ENCODE measurements at places on chromosomes 5 and 9.

- no peak for DNase-seq
Measured at GRCh38 chr5:168707716-168708695, 128.8 kb upstream of the PANK3 start.

DNA sequence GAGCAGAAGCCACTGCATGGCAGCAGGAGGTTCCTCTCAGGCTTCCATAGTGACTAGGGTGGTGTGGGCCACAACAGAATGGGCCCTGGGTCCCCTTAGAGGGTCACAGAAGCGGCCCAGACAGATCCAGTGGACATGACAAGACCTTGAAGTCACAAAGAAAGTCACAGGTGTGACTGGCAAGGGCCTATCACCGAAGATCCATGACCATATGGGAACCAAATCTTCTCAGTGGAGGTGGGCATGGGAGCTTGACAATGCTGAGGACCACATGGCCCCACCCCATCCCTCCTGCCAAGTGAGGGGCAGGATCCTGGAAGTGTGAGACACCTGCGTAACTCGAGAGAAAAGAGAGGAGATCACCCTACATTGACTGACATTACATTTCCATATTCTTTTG lies 332.4 kb downstream of the MSX2 start:
- DNase-seq = no peak

DNA sequence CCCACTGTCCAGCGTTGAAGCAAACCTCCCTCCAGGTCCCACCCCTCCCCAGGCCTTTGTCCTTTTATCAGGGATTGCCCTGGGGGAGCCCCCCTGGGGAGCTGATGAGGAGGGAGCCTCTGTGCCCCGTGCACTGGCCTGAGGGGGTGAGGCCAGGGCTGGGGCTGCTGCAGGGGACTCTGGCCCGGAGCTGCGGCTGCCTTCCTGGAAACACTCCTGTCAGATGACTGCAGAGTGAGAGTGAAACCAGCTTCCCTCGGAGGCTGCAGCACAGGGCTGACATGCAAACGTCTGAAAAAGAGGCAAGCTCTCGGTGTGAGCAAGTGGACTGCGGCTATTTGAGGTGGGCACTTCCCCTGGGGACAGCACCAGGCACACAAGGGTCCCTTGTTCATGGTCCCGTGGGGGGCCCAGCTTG lies 4.6 kb upstream of the TRAF2 start:
- no peak for DNase-seq

- DNase-seq = no peak
Measured at GRCh38 chr5:142314109-142314508, 10.7 kb downstream of the SPRY4 start.

GRCh38 chr5:139898981-139899380 lies 103.4 kb downstream of the PSD2 start:
- no peak for DNase-seq

DNA sequence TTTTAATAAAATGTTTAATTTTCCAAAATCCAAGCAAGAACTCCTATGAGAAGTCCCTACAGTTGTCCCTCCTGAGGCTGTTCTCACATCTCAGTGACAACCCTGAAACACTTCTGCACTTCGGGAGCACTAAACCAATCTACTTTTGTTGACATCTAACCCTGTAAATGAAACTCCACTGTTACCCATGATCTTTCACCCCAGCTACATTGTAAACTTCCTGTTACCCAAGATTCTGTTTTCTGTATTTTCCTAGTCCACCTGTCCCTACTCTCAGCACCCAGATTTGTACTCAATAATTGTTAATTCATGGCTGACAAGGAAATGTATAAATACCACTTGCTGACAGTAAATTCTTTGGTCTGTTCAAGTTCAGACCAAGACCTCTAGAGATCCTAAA lies 153.7 kb downstream of the NR2F1-AS1 start:
- no peak for DNase-seq

All from hematopoietic multipotent progenitor cell treated with erythropoietin and hydrocortisone succinate and interleukin-3 and kit ligand, for 15 days (in vitro differentiated cells).